ENCODE measurements at places on chromosomes 16 and 17.

GRCh38 chr17:21113716-21114115 is 13.0 kb upstream of the DHRS7B start:
- no peak for DNase-seq

DNA sequence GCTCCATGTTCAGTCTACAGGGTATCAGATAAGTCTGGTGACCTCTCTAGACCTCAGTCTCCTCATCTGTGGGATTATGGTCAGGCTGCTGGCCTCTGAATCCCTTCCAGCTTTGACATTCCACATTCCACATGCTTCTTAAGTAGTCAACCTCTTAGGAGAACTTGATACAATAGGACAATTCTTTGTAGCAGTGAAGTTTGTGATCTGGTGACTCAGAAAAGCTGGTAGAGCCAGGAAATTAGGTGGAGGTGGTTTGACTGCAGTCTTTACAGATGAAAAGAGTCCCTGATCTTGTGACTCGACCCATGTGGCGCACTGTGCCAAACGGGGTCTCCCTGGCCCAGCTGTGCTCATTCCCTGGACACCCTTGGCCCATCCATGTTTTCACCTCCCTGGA is 147.8 kb downstream of the NTN1 start:
- no peak for DNase-seq

- DNase-seq, result no peak
Observed at GRCh38 chr17:63549289-63549945, 860 bp upstream of the DCAF7 start.

- DNase-seq, result no peak
Observed at GRCh38 chr16:59385959-59386358, 651.8 kb upstream of the GOT2 start.

- DNase-seq, result no peak
Observed at GRCh38 chr17:73269791-73270190, 8.1 kb upstream of the CPSF4L start.

DNA sequence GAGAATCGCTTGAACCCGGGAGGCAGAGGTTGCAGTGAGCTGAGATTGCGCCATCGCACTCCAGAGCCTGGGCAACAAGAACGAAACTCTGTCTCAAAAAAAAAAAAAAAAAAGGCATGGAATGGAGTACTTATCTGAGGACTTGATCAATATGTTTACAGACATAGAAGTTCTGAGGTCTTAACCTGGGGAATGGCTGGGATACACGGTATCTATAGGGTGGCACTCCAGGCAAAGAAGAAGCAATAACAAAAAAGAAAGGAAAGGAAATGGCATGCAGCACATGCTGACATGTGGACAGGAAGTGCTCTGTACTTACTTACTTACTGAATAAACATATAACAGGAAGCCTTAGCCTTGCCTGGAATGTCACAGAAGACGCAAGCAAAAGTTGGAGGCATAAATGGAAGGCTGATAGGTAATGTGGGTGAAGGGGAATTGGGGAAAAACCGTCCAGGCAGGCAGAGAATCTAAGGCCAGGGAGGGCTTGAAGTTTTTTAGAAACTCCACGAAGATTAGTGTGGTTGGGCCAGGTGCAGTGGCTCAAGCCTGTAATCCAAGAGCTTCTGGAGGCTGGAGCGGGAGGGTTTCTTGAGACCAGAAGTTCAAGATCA is 10.1 kb upstream of the SPOP start:
- DNase-seq, result no peak

- no peak for DNase-seq
Observed at GRCh38 chr17:17766077-17766743, 70.6 kb downstream of the SREBF1 start.

DNA sequence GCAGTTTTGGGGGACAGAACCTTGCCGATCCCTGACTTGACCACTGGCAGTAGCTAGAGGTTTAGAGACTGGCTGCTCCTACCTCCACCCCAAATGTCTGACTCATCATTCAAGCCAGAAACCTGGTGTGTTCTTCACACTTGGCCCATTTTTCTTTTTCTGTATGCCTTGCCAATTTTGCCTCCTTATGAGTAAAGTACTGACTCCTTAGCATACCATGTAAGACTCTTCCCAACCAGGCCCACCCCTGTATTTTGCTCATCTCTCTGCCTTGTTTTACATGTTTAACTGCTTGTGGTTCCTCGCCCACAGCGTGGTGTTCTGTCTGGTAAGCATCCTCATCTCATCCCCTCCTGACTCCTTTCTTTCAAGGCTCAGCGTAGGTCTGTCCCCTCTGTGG is 37.9 kb downstream of the NUP88 start:
- no peak for DNase-seq
